ENCODE measurements at places on chromosomes 2 and 18.

DNA sequence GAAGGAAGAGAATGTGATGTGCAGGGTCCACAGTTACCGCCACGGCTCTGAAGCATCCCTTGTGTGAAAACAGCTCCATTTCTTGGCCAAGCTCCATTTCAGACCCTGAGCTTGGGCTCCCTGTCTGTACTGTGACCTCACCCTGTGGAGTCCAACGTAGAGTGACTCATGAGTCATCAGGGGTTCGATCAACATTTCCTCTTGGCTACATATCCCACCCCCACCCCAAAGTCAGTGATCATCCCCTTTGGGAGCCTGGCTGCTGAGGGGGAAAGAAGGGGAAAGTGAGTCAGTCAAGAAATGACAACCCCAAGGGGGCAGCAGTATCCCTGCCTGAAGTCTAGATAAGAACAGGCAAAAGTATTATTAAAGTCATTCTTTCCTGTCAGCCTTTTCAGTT lies 62.2 kb downstream of the PAPOLG start:
- peak; percentile 48 for DNase-seq

GRCh38 chr2:121649596-121650314 lies 493 bp upstream of the CLASP1 start:
- peak; percentile 98 for DNase-seq

DNA sequence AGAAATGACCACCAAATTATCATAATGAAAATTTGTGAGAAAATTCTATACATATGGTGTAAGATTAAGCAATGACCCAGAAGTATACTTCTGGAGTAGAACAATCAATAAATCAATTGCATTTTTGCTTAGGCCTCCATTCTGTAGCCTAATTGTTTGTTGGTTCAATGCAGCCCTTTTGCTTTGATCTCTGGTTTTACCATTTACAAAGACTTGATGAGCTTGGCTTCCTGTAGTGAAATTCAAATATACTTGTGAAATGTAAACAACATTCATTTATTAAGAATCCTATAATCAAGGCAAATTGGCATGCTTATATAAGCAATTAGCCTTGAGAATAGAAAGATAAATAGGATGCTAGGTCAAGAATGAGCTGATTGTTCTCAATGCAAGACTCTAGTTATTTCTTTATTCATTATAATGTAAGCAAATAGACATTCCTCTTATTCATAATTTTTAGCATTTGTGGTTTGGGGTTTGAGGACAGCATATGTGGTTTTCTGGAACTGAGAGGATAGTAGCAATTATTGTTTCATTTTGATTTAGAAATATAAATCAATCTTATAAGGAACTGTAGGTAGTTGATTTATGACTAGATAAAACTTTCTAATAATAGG lies 9.7 kb downstream of the FMNL2 start:
- no peak for DNase-seq

- no peak for DNase-seq
These were observed 39.8 kb upstream of the PXDN start for GRCh38 chr2:1784087-1784486.

- no peak for DNase-seq
These were observed 21.9 kb downstream of the TMEM177 start for GRCh38 chr2:119700866-119701265.
